Effector memory CD8-positive, alpha-beta T cell (primary cell): ENCODE measurements at places on chromosomes 11 and 22.

- DNase-seq = no peak
Measured at GRCh38 chr11:44351898-44352498, 42.1 kb upstream of the ALX4 start.

DNA sequence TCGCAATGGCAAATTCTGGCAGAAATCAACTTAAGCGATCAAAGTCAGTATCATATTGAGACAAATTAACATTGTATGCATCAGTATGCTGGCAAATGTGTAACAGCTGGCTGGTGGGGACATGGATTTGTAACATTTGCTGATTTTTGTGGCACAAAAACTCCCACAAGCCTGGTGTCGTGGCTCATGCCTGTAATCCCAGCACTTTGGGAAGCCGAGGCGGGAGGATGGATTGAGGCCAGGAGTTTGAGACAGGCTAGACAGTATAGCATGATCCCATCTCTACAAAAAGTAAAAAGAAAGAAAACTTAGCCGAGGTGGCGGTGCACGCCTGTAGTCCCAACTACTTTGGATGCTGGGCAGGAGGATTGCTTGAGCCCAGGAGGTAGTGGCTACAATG, 17.6 kb upstream of the HDHD5 start:
- DNase-seq = no peak

DNA sequence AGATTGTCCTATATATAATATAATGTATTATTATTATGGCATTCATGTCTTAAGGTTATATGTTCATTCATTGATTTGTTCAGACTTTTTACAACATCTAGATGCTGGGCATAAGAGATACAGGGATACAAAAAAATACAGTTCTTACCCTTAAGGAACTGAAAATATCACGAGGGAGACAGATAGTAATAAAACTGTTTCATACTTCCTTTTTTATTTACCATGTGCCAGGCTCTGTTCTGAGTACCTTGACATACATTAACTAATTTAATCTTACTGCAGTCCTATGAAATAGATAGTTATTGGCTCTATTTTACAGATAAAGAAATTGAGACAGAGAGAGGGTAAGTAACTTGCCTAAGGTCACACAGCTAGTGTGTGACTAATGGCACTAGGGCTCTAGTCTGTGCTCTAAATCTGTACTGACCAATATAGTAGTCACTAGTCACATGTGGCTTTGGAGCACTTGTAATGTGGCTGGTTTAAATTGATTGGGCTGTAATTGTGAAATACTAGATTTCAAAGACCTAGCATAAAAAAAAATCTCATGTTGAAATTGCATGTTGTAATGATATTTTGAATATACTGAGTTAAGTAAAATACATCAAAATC, 21.3 kb downstream of the TRIM44 start:
- DNase-seq = no peak

DNA sequence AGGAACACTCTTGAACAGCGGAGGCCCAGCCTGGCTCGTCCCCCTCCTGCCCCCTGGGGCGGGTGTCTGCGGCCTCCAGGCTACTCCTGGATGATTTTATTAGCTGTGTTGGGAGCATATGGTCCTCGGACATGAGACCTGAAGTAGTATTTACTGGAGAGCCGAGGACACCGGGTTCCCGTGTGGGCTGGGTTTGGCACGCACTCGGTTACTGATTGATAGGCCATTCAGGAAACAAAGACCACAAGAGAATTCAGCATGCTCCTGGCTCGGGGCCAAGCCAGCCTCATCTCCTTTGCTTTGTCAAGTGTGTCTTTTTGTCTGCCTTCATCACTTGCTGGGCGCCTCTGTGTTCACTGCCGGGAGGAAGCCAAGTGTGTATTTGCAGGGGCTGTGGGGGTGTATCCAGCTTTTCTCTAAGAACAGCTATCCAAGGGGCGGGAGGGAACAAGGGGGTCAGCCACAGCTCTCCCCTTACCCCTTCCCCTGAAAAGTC, 9.7 kb downstream of the FXYD2 start:
- peak; percentile 84 for DNase-seq

- DNase-seq = no peak
Measured at GRCh38 chr11:114261791-114262190, 34.4 kb upstream of the NNMT start.

DNA sequence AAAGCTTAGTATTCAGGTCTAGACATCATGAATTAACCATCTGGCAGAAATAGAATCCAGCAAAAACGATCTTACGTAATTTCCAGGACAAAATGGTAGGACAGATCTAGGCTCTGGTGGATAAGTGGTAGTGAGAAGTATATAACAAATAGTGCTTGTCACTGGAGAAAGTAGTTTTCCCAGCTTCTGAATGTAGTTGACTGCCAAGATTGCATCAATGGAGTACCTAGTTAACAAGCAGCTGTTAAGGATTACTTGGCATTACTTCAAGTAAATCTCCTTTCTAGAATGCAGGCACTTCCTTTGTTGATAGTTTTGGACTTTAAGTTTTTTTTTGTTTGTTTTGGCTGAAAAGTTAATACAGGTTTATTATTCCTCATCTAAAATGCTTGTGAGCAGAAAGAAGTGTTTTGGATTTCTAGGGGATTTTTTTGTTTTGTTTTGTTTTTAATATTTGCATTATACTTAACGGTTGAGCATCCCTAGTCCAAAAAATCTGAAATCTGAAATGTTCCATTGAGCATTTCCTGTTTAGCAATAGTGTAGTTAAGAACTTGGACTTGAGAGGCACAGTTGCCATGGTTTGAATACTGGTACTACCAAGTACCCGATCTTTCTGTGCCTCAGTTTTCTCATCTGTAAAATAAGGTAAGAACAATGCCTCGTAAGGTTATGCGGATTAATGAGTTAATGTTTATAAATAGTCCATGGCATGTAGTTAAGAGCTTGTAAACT, 20.3 kb downstream of the FAM118B start:
- DNase-seq = no peak

- DNase-seq = no peak
Measured at GRCh38 chr22:49583341-49583740, 244.3 kb downstream of the BRD1 start.

DNA sequence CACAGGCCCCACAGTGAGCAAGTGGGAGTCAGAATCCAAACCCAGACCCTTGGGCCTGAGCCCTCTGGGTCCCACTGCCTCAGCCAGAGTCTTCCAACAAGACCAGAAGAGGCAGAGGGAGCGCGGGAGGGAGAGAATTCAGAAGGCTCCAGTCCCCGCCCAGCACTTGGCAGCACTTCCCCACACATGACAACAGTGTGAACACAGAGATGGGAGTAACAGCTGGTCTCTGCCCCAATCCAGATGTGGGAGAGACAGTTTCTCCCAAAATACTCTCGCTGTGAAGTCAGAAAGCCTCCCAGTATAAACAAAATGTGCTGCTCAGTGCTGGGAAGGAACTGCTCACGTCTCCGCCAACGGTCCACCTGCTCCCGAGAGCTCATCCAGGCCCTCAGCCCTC, 219.9 kb downstream of the MN1 start:
- DNase-seq = no peak

DNA sequence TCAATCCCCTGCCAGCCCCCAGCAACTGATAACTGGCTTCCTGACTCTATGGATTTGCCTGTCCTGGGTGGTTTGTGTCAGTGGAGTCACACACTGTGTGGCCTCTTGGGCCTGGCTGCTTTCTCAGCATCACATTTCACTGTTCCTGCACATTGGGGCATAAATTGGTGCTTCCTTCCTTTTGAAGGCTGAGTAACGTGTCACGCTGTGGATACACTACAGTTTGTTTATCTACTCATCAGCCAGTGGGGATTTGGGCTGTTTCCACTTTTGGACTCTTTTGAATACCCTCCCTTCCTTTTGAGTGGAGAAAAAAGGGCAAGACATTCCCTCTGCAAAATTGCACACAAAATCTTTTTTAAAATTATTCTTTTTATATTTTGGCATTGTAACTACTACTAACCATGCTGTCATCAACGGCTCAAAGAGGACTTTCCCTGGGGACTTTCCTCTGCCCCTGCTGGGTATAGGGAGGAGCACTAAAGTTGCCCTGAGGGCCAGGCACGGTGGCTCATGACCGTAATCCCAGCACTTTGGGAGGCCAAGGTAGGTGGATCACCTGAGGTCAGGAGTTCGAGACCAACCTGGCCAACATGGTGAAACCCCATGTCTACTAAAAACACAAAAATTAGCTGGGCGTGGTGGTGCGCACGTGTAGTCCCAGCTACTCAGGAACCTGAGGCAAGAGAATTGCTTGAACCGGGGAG, 7.8 kb upstream of the CELSR1 start:
- no peak for DNase-seq

- DNase-seq = no peak
Measured at GRCh38 chr22:19863571-19863970, 8.9 kb upstream of the GNB1L start.

DNA sequence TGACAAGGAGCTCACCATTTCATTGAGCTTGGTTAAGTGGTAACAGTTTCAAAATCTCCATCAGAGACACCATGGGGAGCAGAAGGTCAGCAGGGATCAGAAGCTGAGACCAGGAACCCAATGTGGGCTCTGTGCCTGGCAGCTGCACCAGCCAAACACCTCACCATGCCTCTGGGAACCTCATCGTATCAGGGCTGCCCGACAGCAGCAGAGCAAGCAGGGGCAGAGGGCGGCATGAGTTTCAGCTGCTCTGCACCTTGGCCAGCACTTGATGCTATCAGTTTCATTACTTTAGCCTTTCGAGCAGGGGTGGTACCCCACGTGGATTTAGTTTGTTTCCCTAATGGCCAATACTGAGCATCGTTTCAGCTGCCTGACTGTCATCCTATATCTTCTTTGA, 77.8 kb downstream of the DGCR2 start:
- no peak for DNase-seq

DNA sequence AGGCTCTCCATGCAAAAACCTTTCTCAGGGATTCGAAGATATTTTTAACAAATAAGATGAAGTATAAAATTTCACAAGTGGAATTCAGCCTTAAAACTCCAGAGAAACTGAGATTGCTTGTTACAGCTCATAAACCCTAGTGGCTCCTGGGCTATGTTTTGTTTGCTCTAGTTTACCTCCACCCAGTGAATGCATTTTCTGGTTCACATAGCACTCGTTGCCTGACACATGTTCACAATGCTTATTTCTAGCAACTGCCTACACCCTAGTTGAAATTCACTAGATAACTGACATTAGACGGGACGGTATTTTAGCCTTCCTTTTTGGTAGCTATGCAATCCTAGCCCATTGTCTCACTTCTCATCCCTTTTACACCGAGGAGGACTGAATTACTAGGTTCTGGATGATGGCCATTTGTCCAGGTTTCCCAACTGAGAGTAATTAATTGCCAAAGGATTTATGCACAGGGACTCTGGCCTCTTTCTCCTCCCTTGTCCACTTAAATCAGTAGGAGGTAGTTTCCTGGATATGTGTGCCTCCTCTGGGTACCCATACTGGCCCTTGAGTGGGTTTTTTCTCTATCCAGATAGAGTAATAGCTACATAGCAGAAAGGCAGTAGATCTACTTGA, 951.6 kb downstream of the DLG2 start:
- DNase-seq = no peak

GRCh38 chr11:61049859-61050258, 52.4 kb upstream of the CD5 start:
- DNase-seq = no peak

DNA sequence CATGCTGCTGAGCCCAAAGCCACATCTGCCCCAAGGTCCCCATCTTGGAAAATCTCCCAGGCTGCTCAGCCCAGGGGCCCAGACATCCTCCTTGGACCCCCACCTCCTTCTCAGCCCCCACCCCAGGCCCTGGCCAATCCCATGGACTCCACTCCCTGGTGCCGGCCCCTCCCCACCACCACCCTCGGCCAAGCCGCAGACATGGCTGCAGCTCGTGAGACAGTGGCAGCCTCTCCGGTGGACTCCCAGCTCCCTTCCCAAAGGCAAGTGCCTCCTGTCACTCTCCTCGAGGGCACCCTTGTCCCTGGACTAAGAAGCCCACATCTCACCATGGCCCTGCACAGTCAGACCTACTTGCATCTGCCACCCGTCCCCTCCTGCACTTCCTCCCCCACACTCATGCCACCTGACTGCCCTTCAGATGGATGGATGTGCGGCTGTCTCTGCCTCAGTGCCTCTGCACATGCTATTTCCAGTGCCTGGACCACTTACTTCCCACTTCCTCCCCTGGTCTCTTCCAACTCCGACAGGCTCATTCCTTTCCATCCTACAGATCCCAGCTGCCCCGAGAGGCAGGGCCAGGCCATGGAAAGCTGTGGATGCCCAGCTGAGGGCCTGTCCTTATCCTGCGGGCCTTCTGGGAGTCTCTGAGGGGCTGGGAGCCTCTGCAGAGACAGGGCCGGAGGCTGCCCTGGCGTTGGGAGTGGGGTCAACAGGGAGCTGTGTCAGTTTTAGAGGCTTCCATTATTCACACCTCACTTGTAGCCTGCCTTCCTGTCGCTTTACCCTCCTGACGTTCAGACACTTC, 25.5 kb upstream of the RFPL3 start:
- DNase-seq = no peak

DNA sequence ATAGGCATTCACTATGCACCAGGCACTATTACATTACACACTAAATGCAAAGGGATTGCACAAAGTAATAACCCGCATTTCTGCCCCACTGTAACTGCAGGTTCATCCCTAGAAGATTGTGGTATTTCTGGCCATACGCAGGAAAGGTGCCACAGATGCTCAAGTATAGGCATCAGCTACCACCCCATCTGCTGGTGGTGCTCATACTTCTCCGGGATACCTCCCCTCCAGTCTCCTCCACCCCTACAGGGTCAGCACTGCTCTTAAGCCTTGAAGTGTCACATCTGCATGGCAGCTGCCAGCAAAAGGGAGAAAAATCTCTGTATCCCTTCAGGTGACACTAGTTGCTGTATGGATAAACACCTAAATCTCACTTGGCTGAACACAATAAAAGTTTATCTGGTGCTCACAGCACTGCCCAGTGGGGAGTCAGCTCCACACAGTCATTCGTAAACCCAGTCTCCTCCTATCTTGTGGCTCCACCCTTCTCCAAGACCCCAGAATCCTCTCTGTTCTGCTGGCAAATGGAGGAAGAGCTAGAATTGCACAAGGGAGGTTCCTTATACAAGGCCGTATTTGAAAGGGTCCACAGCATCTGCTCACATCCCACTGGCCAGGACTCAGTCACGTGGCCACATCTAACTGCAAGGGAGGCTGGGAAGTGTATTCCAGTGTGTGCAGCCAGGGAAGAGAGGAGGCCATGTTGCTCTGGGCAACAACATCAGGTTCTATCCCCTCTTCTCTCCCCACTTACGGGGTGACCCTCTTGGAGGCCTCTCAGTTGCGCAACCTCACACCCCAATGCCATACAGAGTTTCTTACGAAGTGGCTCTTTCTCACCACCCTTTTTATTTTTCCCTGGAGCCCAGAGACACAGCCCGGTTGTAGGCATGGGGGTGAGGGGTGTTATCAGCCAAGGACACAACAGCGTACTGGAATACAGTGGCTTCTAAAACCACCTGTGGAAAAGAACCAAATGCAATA, 114.7 kb downstream of the BUD13 start:
- no peak for DNase-seq

DNA sequence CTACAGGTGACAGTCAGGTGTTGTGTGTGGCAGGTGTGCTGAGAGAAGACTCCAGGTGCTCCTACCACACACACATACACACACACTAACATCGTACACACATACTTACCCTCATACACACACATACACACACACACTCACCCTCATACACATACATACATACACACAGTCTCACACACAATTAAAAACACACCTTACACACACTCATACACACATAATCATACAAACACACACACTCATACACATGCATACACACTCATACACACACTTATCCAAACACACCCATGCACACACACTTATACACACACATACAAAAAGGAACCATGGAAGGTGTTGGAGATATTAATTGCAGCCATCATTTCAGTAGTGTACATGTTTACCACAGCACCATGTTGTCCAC, 4.6 kb downstream of the KRTAP5-3 start:
- DNase-seq = no peak
